Neural progenitor cell (in vitro differentiated cells): ENCODE measurements at places on chromosomes 6 and 20.
A peak's percentile ranks its signal among the peaks of the same experiment; 100 is the strongest.

GRCh38 chr20:32743237-32744112 is at the start of gene COMMD7:
Gene COMMD7 (minus strand): TSS chr20:32743467. CDS start chr20:32743391, 76 bp downstream.
- DNase-seq: peak; percentile 75

DNA sequence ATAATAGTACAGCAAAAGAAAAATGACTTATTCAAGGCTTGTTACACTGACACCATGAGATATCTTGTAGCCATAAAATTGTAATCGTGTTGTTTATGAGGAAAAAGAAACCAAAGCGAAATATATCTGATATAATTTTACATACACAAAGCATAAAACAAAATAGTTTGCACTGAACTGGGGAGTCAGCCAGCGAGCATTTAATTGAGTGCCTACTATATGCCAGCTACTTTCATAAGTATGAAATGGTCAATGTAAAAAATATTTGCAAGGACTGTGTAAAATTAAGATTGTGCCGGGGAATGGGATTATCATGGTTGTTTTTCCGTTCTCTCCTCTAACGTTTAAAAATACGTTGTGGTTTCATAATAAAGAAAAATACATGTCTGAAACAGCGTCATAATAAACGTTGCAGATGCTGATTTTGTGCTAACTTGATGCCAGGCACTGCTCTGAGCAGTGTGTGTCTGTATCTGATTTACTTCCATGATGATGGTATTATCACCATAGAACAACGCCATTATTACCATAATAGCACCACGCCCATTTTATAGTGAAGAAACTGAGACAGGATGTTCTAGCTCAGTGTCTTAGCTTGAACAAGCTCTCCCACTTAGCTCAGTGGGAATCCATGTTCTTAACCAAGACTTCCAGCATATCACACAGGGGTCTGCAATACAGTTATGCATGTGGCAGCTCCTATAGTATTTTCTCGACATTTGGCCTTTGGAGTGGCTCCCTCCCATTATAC is 144.6 kb downstream of the BCAS1 start:
- no peak for DNase-seq

GRCh38 chr6:143279385-143279784 is 171.1 kb downstream of the ADAT2 start:
- peak; percentile 25 for DNase-seq

- no peak for DNase-seq
Observed at GRCh38 chr6:119881416-119881815, 531.9 kb upstream of the MAN1A1 start.

GRCh38 chr6:57342148-57342669 is 24.8 kb downstream of the PRIM2 start:
- no peak for DNase-seq

DNA sequence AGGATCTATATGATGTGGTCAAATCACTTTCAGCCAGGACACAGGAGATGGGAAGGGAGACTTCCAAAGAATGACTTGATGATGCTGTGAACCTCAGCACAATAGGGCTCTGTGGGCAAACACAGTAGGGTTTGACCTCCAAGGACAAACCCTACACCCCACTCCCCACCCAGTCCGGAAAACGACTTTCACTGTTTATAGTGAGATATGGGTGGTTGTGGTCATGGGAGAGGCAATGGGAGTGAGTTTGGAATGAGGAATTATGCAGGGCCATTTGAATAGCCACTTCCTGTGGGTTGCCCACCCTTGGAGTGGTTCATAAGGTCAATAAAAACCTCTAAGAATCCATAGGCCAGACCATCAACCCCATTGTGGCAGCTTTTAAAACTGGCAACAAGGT is 38.4 kb upstream of the PRND start:
- no peak for DNase-seq

- DNase-seq: no peak
Observed at GRCh38 chr20:58715801-58716475, 23.3 kb downstream of the NPEPL1 start.

- no peak for DNase-seq
Observed at GRCh38 chr6:163309491-163310026, 105.0 kb upstream of the QKI start.

- no peak for DNase-seq
Observed at GRCh38 chr6:77021778-77022177, 441.5 kb downstream of the HTR1B start.

GRCh38 chr6:90390379-90390778 is 93.7 kb upstream of the BACH2 start:
- DNase-seq: no peak

- DNase-seq: no peak
Observed at GRCh38 chr6:132257561-132257960, 143.7 kb downstream of the MOXD1 start.

- DNase-seq: no peak
Observed at GRCh38 chr6:104301951-104302350, 557.8 kb downstream of the HACE1 start.

GRCh38 chr6:100023798-100024197 is 29.8 kb upstream of the MCHR2 start:
- DNase-seq: no peak

- DNase-seq: no peak
Observed at GRCh38 chr20:55070001-55070400, 594.6 kb downstream of the DOK5 start.

DNA sequence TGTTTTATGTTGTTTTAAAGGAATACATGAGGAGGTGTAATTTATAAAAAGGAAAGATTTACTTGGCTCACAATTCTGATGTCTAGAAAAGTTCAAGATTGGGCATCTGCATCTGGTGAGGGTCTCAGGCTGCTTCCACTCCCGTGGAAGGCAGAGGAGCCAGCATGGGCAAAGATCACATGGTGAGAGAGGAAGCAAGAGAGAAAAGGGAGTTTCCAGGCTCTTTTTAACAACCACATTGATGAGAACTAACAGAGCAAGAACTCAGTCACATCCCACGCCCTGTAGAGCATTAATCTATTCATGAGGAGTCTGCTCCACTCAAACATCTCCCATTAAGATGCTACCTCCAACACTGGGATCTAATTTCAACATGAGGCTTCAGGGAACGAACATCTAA is 1666.3 kb downstream of the HACE1 start:
- DNase-seq: no peak

DNA sequence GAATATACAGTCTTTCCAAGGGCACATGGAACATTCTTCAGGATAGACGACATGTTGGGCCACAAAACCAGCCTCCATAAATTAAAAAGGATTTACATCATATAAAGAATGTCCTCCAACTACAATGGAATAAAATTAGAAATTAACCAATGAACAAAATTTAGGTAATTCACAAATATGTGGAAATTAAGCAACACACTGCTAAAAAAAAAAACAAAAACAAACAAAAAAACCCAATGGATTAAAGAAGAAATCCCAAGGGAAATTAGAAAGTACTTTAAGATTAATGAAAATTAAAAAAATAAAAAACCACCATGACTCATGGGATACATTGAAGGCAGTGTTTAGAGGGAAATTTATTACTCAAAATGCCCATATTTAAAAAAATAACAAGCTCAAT is 21.4 kb upstream of the NT5E start:
- DNase-seq: no peak

DNA sequence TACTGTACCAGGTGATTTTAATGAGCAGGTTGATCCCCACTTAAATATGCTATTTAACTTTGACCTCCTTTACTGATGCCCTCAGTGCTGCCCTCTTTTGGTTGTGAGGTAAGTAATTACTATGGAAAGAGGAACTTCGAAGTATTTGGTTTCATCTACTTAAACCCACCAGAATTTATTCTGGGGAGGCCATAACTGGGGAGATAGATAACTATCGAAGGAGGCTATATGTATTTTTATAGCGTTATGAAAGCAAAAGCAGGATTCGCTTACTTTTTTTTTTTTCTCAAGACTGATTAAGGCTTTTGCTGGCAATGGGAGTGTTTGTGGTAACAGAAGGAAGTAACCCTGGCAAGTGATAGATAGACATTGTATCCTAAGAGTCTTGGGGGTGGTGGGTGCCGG is 168.9 kb upstream of the CENPW start:
- peak; percentile 42 for DNase-seq

- no peak for DNase-seq
Observed at GRCh38 chr6:158905277-158905676, 86.1 kb upstream of the EZR start.

- no peak for DNase-seq
Observed at GRCh38 chr6:133340557-133340956, 99.4 kb downstream of the EYA4 start.
